ENCODE measurements at places on chromosomes 5 and 9.

- DNase-seq: no peak
These were observed 52.1 kb upstream of the GARNL3 start for GRCh38 chr9:127212453-127212852.

- peak; percentile 91 for DNase-seq
These were observed 90.0 kb downstream of the PRRT1B start for GRCh38 chr9:131635285-131635684.

DNA sequence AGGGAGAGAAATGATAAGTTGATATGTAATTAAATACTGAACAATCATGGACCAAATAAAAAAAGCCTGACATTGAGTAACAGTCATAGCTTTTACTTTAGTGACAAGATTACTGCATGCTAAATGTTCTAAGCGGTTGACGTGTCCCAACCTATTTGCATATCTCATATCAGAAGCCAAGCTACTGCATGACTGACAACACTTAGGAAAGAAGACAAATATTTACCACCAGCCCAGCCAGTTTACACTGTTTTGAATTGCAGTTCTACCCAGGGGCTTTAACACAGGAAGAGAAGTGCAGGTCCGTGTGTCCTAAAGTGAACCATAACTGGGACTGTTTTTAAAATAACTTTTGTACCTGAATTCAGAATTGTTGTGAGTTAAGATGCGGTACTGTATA is 219.9 kb downstream of the PRDM9 start:
- DNase-seq: no peak

DNA sequence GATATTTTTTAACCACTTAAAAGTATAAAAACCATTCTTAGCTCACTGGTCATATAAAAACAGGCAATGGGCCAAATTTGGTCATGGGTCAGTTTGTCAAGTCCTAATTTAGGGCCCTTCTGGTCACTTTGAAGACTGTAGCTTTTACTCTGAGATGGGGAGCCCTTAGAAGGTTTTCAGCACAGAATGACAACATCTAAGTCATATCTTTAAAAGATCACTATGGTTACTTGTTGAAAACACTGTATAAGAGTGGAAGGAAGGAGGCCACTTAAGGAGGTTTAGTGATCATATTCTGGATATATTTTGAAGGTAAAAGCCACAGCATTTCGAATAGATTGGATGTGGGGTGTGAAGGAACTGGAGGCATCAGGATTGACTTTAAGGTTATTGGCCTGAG is 76.7 kb downstream of the STRBP start:
- no peak for DNase-seq

DNA sequence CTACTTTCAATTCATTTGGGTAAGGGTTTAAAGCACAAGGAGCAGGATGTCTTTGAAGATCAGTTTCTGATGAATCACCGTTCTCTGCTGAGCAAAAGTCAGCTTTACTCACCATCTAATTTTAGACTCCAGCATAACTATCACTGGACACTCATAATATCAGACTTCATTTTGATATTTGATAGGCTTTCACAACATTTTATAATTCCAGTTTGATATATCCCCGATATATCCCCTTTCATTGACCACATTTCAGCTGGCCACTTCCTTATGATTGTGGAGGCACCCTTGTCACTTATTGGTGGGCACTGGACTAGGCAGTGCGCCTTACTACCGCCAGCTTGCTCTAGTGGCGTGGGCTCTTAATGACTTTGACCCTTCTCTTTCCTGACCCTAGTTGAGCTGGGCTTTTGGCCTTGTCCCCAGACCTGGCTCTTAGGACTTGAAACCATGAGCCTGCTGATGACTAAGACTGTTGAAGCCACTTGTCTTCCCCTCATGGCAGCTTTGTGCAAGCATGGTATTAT is 46.8 kb downstream of the CYSTM1 start:
- peak; percentile 49 for DNase-seq

DNA sequence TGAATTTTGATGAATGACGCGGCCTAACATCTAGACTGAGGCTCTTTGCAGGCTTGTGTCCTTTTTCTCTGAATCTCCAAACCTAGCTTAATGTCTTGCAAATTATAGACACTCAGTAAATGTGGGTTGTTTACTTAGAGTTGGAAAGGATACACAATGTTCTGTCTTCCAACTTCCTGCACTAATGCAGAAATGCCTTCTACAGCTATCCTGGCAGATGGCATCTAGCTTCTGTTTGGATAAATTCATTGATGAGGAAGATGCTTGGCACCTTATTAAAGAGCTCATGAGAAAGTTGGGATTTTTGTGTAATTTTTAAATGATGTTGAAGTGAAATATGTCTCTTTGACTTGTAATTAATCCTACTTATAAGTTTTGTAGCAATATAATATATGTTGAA is 1822.2 kb downstream of the MAT2B start:
- no peak for DNase-seq

DNA sequence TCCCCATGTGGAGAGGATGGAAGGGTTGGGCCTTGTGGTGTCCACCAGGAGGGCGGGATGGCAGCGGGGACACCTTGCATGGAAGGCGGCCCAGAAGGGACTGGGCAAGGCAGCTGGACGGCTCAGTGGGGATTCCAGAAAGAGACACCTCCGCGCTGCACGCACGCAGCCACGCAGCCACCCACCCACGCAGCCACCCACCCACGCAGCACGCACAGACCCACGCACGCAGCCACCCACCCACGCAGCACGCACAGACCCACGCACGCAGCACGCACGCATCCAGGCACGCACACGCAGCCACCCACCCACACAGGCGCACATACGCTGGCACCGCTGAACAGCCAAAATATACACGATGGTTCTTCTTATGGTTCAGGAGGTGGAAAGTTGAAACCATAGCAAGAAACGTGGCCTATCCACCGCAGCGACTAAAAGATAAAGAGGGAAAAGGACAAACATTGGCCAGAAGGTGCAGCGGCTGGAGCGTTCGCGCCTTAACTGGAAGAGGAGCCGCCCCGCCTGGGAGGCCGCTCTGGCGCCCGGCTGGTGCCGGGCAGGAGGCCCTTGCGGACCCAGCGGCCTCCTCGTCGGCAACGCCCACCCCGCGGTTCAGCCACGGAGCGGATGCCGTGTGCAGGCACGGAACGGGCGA is 22.2 kb upstream of the EXOC3 start:
- DNase-seq: no peak

DNA sequence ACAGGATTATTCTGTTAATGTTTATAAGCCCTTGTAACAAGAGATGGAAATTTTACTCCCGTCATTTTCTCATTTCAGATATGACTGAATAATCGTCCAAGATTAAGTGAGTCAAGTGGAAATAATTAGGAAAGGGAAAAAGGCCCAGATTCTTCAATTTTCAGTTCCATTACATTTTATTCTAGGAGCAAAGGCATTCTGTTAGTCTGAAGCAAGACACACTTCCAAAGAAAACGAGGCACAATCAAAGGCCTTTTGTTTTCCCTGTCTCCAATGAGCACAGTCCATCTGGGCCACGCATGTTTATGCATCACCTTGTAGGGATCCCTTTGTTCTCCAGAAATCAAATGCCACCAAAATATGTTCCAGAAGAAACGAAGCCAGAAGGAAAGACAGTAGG is 382.9 kb upstream of the RFX3 start:
- DNase-seq: no peak

DNA sequence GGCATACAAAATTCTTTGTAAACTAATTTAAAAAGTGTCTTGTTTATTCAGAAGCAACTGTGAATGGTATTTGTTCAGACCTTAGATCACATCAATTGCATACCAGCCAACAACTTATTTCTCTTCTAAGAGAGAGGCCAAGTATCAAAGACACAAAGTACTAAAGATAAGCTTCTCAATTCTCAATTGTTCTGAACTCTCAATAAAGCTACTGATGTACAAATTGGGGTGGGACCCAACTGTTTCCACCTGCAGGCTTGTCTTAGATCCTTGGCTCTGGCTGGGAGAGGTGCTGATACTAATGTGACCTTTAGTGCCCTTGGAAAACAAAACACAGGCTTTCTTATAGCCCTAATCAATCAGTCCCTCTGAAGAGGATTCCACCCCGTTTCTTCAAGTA is 22.1 kb downstream of the XRCC4 start:
- no peak for DNase-seq

DNA sequence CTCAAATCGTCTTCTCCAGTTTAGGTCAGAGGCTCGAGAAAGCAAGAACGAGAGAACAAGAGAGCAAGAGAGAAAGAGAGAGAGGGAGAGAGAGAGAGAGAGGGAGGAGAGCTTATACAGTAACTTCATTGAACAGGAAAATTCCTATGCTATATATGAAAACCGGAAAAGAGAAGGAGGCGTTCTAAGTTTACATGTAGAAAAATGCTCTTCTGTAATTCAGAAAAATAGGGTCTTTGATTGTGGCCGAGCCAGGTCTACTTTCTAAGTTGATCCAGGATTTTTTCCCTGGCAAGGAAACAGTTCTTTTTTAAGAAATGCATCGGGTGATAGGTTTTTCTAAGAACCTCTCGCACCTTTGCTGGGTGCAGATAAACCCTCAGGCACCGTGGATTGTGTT is 29.5 kb downstream of the COL15A1 start:
- DNase-seq: no peak

DNA sequence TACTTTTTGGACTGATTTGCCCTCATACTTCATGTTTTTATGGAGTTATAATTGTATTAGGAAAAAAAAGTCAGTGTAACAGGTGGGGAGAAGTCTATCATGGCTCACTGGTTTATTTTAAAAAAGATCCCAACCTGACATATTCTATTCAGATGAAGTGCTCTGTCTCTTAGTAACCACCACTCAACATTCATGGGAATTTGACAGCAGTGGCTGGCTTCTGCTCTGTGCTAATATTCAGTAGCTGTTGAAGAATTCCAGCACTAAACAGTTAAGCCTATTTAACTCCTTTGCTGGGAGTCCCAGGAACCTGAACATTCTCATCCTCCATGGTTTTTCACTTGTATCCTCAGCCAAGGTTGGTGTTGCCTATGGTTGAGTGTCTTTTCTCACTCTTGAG is 23.1 kb downstream of the CMYA5 start:
- DNase-seq: peak; percentile 35

GRCh38 chr5:111119221-111119620 is 27.1 kb downstream of the WDR36 start:
- no peak for DNase-seq

Measured in SJSA1 (cell line).